Right forelimb (tissue), 1 donor: ENCODE measurements at places on chromosomes 2 and 18.

DNA sequence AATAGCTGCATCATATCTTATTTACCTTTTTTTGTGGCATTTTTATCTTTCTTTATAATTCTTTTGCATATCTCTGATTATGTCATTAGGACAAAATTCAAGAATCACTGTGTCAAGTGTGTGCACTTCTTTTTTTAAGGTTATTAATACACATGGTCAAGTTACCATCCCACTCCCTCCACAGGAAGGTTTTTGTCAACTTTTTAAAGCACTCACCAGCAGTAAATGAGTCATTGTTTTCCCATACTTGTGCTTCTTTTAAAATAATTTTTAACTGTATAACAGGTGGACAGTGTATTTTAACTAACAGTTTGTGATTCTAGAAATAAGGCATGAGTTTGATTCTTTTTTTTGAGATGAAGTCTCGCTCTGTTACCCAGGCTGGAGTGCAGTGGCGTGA lies 45.7 kb upstream of the FAM171B start:
- DNase-seq: no peak

DNA sequence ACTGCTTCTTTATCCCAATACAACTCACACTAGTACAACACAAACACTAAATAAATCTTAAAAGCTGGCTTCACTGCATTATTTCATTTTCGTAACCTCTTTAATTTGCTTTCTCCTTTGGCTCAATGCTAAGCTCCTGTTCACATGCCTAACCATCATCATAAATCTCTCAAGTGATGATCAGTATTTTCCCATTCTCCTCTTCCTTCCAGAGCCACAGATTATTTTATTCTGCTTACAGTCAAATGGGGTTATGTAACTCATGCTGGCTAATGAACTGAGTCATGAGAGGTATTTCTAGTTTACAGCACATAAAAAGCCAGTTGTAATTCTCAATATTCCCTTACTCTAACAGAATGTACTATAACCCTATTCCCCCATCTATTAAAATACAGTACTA lies 350.4 kb upstream of the ZC3H15 start:
- DNase-seq: no peak

GRCh38 chr2:9373047-9373446 lies 50.3 kb downstream of the ITGB1BP1 start:
- no peak for DNase-seq

- no peak for DNase-seq
These were observed 368.2 kb downstream of the CDH2 start for GRCh38 chr18:27808683-27809082.

GRCh38 chr2:207616185-207616584 lies 9.0 kb downstream of the METTL21A start:
- no peak for DNase-seq

DNA sequence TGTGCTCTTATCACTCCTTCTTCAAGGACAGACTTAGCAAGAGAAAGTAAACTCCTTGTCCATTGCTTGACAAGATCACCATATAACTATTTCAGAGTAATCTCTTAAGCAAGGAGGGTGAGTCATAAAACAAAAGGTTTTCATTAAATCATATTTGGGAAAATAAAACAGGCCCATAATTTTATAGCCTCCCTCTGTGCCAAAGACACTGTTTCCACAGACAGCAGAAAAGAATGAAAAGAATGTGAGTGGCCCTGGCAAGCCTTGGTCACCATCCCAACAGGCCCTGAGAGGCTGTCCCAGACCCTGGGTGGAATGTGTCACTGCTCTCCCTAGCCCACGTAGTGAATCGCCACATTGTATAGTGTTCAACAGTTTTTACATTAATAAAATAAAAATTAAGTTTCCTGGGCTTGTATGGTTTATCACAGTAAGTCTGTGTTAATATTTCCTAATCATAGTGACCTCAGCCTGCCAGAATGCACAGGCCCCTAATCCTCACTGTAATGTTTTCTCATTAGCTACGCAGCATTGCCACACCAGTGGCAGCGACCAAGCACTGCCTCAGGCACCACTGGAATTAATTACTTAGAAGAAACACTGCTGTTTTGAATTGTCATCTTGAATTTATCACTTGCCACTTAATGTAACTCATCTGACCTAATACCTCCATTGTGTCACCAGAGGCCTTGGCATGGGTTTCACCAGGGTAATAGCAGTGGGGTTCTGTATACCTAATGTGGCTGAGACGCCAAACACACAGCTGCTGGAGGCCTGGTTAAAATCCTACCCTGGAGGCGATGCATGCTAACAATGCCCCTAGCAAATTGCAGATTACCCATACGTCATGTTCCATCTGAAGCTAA lies 401.9 kb downstream of the LNPK start:
- DNase-seq: no peak

DNA sequence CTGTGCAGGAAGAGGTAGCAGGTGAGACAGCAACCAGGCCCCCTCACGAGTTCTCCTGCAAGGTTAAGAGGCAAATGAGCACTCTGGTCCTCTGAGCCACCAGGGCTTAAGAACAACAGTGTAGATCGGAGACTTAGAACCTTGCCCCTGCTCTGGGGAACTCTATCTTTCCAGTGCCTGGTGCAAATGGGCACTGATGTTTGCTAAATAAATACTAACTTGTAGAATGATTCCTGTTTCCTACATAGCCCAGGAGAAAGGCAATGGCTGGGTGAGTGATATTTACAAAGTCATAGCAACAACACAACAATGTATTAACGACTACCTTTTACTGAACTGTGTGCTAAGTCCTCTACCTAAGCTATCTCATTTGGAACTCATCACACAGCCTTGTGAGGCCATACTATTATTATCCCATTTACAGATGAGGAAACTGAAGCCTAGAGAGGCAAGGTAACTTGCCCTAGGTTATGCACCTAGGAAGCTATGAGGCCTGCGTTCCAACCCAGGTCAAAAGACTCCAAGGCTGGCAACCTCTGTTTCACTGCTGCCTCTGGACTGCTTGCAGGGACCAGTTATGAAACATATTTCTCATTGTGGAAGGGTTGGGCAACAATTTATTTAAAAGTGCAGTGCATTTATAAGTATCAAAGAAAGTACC lies 4.3 kb downstream of the ATP8B1 start:
- DNase-seq: no peak

- DNase-seq: no peak
These were observed 21.3 kb upstream of the NCK2 start for GRCh38 chr2:105723431-105723830.

DNA sequence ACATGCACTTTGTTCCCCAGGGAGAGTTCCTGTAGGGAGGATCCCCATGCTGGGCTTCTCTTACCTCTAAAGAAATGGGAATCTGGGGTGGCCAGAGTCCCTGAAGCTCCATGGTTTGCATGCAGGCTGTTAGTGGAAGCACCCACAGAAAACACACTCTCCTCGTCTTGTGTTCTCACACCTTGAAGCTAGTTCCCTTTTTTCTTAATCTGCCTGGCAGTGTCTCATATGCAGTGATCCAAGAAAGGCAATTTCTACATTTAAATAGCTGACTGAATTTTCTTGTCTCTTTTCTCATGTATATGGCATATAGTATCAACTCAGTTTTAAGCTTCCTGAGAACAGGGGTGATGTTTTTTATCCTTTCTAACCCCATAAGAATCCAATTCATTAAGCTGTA lies 65.0 kb downstream of the LINC00305 start:
- no peak for DNase-seq

GRCh38 chr2:50478362-50478761 lies 553.6 kb downstream of the NRXN1 start:
- DNase-seq: no peak

DNA sequence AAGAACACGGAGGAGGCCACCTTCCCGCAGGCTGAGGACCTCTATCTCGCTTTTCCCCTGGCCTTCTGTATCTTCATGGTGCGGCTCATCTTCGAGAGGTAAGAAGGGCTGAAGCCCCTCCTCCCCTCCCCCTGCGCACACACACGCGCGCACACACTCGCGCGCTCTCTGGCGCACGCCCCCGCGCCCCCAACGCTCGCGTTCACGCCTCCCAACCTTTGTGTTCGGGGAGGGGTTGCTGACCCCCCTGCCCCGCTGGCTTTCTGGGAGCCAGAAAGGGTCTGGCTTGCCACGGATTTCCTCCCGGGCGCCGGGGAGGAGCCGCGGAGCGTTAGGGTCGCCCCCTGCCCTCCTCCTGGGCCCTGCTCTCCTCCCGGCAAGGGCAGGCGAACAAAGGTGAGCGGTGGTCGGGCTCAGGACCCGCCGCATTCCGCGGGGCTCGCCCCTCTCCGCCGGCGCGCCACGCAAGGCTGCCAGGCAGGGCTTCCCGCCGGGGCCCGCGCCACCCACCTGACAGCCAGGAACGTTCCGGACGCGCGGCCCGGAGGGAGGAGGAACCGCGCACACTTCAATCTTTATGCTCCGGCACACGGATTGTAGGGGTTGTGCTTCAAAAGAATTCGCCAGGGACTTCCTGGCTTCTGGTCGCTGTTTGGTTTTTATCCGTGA lies 583 bp downstream of the CERS6 start:
- peak; percentile 77 for DNase-seq

- no peak for DNase-seq
These were observed 56.6 kb downstream of the UBE2E3 start for GRCh38 chr2:181036848-181037603.
